ENCODE measurements at places on chromosomes 3 and 15. TPM values are rescaled to one million over a fixed set of nuclear protein-coding genes. Genes with fewer than 3 reads are reported as not detected.

Gene SLC15A2
- total RNA-seq, result 15.2 TPM

GRCh38 chr3:52891164-52891563 is 6.2 kb downstream of the STIMATE start:
- no peak for DNase-seq

- DNase-seq, result no peak
Measured at GRCh38 chr15:62476163-62476562, 311.1 kb upstream of the C2CD4B start.

DNA sequence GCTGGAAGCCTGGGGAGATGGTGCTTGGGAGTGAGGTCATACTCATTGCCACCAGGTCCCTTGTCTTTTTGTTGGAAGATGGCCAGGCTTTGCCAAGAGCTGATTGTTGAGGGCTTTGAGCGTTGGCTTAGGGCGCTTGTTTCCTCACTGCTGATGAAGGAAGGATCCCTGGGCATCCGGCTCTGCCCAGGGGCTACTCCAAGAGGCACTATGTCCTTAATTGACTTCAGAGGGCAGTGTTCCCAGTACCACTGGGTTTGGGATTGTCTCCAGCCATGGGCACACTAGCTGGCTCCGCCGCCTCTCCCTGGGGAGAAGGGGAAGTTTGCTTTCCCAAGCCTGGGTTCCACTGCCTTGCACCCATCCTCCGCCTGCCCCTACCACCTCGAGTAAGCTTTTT is 57.2 kb upstream of the RGMA start:
- DNase-seq, result no peak

DNA sequence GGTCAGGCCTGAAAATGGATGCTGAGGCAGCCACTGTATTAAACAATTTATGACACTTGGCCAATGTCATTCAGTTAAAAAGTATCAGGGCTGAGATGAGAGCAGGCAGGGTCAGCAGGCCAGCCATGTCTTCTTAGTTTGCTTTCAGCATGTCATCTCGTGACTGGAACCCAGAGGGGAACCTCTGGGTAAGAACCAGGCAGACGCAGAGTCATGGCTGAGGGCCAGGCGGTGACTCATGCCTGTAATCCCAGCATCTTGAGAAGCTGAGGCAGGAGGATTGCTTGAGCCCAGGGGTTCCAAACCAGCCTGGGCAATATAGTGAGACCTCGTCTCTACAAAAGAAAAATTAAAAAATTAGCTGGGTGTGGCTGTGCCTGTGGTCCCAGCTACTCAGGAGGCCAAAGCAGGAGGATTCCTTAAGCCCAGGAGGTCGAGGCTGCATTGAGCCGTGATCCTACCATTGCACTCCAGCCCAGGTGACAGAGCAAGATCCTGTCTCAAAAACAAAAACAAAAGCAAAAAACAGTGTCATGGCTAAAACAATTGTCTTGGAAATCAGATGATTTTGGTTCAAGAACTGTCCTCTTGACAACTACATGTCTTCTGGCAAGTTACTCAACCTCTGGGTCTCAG is 11.7 kb downstream of the BCL2L10 start:
- DNase-seq, result no peak

DNA sequence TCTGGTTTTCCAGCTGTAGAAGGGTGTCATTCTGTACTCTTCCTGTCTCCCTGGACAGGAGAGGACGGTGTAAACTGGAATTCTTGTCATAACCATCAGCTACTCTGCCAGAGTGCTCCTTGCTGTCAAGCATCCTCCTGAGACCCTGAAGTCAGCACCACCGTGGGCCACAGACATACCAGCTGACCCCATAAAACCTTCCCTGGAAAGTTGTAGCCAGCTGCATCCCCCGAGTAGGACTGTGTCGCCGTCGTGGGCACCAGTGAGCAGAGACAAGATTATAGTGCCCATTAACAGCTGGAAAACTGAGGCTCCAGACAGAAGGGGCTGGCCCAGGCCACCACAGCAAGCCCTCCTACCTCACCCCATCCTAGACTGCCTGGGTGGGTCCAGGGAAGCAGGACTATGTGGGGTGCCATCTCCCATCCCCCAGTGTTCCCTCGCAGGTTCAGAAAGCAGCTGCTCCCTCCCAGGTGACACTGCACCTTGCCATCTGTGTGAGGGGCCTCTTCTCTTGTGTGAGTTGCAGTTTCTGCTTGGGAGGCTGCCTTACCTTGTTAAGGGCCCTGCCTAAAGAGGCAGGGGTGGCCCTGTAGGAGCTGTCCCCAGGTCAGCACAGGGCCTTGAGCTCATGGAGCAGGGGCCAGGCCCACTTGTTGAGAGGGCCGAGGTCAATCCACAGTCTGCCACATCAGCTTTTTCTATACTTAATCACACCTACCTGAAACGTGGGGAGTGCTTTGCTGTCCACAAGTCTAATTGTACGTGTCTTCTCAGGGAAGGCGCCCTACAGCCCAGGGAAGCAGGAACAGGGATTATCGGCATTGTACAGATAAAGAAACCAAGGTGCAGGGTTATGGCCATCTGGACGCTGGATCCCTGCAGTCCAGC is 191.9 kb upstream of the LINGO1 start:
- DNase-seq, result no peak
